ENCODE measurements at places on chromosomes 6 and 20.

DNA sequence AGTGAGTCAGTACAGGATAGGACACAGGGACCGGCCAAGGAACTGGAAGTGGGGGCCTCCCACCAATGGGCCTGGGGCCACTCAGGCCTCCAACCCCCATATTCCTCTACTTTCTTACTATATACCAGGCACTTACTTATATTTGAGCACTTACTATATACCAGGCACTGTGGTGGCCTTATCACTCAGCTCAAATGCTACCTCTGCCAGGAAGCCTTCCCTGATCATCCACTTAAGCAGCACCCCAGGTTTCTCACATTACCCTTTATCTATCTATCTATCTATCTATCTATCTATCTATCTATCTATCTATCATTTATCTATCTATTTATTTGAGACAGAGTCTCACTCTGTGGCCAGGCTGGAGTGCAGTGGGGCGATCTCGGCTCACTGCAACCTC, 12.3 kb upstream of the UBE2V1 start:
- no peak for DNase-seq

- DNase-seq: no peak
Measured at GRCh38 chr6:152225241-152225934, 411.8 kb downstream of the SYNE1 start.

GRCh38 chr6:135002229-135002844, 52.3 kb downstream of the HBS1L start:
- no peak for DNase-seq

- no peak for DNase-seq
Measured at GRCh38 chr6:158026054-158026900, 44.6 kb downstream of the SYNJ2 start.

- no peak for DNase-seq
Measured at GRCh38 chr20:33976959-33977358, 16.8 kb upstream of the RALY start.

DNA sequence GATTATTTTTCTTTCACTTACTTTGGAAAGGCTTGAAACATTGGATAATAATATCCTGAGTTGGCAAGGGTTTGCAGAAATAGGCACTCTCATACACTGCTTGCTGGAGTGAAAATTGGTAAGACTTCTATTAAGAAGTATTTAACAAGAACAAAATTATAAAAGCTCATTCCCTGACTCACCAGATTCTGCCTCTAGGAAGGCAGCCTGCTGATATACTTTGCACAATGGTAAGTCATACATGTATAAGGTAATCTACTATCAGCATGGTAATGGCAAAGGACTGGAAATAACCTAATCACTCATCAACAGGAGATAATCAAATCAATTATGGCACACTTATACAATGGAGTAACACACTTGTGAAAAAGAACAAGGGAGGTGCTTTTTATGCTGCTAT, 85.8 kb downstream of the PLCG1 start:
- DNase-seq: no peak

- DNase-seq: no peak
Measured at GRCh38 chr6:99467509-99468106, 42.5 kb upstream of the PNISR start.

- no peak for DNase-seq
Measured at GRCh38 chr6:84920021-84920420, 155.6 kb upstream of the TBX18 start.

DNA sequence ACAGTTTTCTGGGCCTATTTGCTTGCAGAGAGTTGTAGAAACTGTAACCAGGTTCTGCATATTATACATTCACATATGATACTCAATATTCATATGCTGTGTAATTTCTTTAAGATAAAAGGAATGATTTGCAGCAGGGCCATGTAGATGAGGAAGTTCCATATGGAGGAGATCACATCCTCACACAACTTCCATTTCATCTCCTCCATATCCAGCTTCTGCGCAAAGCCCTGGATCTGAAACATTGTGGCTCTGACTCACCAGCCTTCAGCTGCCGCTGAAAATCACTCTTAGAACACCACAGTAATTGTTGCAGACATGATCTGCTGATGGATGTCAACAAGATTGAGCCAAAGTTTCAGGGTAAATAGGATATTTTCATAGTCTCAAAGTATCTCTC, 57.7 kb downstream of the PXDC1 start:
- DNase-seq: no peak

- no peak for DNase-seq
Measured at GRCh38 chr20:11457488-11457887, 460.2 kb upstream of the BTBD3 start.

DNA sequence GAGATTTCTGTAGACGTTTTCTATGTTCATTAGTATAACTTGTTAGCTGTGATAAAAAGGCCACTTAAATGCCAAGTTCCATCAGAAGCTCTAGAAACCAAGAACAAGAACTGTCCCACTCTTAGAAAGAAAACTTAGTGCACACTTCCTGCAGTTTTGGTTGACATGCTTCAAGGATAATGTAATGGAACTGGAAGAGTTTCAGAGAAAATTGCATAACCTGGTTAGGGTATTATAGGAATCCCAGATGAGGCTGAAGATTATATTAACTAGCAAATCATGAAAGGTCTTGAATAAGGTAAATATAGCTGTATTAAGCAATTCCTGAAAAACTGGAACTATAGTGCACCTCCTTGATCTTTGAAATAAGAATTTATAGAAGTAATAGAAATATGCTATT, 1.8 kb upstream of the PHACTR2 start:
- no peak for DNase-seq

DNA sequence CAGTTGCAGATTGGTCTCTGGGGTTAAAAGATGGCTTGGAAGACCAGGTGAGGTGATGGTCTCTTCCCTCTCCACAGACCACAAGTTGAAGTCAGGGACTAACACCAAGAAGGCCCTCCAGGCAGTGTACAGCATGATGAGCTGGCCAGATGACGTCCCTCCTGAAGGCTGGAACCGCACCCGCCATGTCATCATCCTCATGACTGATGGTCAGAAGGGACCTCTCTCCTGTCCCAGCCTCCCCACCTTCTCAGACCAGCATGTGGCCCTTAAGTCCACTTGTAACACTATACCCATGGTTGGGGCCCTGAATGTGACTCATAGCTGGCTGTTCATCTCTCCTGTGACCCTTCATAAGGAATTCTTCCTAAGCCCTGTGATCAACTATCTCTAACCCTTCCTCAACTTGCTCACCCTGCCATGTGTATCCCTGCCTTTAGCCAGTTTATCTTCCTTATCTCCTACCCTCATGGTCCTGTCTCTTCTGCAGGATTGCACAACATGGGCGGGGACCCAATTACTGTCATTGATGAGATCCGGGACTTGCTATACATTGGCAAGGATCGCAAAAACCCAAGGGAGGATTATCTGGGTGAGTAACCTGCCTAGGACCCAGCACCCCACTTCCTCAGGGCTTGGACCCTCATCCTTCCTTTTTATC, 3.0 kb downstream of the CFB start:
- DNase-seq: no peak

DNA sequence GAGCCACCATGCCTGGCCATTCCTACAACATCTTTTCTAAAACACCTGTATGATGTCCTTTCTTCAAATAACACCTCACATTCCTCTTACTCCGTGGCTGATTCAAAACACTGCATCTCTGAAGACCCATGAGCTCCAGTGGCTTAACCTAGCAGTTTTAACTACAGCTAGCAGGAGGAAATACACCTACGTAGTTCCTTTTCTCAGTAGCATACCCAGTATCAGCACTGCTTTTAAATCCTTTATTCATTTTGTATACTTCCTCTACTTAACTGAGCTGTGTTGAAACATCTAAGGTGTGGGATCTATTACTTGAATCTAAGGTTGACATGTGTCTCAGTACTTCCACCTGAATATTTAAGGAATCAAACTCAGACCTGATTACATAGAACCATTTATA, 113.6 kb upstream of the CCDC28A start:
- DNase-seq: no peak

DNA sequence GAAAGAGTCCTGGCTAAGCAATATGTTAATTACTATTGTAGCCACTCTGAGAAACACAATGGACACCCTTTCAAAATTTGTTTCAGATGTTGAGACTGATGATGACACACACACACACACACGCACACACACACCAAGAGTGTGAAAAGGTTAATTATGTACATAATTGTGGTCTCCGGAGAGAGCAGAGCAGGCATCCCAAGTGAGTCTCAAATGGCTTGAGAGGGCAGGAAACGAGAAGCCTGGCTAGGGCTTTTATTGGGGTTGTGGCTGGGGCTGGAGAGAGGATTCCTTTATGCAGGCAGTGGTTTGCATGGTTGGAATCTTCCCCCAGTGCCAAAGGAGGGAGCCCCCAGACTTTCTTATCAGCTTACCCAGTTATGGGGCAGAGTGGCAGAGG, 38.2 kb upstream of the NKX2-4 start:
- DNase-seq: no peak

- no peak for DNase-seq
Measured at GRCh38 chr20:39541136-39541803, 579.1 kb downstream of the DHX35 start.

- DNase-seq: no peak
Measured at GRCh38 chr20:38117635-38118034, 47.4 kb downstream of the TGM2 start.

- no peak for DNase-seq
Measured at GRCh38 chr6:146770965-146771735, 172.4 kb downstream of the ADGB start.

All from nucleus accumbens (tissue), 56 donors.